AG10803 (cell line): ENCODE measurements at places on chromosomes 3 and 15.

GRCh38 chr3:25354071-25354470 is 74.0 kb upstream of the RARB start:
- peak; percentile 27 for DNase-seq

GRCh38 chr3:115332998-115333397 is 185.9 kb upstream of the ZBTB20 start:
- DNase-seq = no peak

DNA sequence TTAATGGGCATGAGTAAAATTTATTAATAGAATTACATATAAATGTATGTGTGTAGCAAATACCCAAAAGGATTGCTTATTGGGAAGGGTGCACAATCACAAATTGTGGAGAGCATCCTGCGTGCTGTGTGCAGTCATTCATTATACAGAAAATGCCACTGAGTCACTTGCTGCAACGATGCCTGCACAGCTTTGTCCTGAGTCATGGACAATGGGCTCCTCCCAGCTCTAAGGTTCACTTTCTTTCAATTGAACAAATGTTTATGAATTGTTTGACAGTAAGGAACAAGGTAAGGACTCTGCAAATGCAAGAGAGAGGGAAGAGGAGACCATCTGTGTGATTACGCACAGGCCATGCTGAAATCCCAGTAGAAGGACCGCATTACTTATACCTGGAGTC is 18.7 kb downstream of the CFAP161 start:
- DNase-seq = no peak

GRCh38 chr3:13700362-13700761 is 151.4 kb downstream of the FBLN2 start:
- no peak for DNase-seq

DNA sequence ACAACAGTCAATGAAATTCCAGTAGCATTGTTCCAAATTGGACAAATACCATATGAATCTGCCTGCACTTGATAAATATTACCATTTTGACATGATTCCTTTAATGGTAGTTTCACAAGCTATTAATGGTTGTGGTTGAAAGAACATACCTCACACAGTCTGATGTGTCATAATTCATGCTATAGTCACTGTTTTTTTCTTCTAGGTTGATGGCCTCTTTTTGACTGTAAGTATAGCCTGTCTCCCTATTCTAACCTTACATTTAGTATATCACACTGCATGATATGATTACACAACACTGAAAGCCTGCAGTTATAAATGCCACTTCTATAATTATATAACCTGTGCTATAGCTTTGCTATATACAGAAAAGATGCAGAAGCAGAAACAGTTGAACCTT is 834.1 kb downstream of the NSUN3 start:
- DNase-seq = no peak

DNA sequence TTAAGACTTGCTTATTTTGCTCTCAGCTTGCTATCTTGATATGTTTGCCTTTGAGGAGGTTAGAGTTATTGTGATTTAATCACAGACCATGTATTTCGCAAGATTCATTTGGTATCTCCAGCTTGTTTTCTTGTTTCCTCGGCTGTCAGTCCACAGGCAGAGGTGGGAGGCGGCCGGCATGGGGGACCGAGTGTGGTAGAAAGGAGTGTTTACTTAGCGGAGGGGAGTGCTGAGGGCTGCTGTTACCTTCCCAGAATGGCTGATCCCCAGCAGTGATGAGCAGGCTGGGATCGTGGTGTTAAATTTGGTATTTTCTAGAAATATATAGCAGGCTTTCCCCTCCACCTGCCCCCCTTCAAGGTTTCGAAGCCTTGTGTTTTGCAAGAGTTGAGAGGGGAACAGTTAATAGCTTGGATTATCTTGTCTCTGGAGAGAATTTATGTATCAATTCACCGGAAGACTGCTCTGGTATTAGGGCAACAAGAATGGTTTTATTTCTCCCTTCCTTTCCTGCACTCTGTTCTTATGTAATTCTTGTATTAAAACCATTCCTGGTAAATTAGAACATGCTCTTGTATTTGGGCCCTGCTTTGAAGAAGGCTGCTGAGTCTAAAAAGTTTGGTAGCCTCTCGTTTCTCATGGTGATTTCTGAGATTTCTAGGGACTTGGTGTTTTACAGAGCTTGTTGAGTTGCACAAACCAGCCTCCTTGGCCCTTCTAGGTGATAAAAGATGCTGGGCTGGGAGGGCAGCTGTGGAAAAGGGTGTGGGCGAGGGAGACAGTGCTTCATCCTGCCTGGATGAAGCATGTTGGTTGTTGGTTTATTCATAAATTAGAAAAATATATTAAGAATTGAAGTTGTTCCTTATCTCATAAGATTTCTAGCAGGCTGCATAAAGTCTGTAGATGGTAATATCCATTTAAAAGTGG is 151.4 kb downstream of the IGF1R start:
- peak; percentile 43 for DNase-seq

DNA sequence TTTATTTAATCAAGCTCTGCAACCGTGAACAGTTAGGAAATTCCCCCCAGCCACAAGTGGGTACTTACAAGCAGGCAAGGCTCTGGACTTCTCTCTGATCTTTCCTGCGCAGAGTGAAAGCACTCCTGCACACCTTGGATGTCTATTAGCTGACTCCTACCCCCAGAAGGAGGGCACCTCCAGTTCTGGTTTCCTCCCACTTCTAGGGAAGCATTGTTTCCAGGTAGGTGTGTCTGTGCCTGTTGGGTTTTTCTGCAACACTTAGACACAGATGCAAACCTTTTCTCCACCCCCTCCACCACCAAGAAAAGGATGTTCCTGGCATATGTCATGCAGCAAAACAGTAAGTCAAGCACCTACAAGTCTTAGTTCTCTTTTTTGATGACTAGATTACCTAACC is at the start of gene ZBED2:
Gene ZBED2, minus strand, starts transcription at position 115 of the 400 bp plus-strand sequence. CDS start 1,145 bp downstream, outside the sequence.
- no peak for DNase-seq

DNA sequence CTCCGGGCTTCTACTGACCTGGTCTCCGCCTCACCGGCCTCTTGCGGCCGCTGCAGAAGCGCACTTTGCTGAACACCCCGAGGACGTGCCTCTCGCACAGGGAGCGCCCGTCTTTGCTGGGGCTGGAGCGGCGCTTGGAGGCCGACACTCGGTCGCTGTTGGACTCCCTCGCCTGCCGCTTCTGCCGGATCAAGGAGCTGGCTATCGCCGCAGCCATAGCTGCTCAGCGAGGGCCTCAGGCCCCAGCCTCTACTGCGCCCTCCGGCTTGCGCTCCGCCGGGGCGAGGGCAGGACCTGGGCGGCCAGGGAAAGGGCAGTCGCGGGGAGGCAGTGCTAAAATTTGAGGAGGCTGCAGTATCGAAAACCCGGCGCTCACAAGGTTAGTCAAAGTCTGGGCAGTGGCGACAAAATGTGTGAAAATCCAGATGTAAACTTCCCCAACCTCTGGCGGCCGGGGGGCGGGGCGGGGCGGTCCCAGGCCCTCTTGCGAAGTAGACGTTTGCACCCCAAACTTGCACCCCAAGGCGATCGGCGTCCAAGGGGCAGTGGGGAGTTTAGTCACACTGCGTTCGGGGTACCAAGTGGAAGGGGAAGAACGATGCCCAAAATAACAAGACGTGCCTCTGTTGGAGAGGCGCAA is 319.2 kb downstream of the FGF12 start:
- DNase-seq = no peak

- DNase-seq = no peak
Observed at GRCh38 chr15:99174567-99175395, 69.9 kb downstream of the SYNM start.
